ENCODE measurements at places on chromosomes 3 and 15.

DNA sequence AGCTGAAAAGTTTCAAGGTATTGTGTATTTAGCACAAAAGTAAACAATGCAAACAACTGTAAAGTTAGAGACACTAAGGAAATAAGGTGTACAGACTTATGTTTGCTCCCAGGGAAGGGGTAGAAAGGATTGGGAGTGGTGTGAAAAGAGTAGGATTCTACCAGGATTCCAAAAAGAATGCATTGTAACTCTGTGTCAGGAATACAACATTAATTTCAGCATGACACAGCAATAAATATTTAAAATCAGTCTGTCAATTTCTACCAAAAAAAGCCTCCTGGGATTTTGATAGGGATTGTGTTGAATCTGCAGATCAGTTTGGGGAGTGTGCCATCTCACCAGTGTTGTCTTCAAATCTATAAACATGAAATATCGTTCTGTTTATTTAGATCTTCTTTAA lies 73.4 kb downstream of the LRRC28 start:
- DNase-seq, result no peak

GRCh38 chr15:87777054-87777561 lies 479.4 kb downstream of the NTRK3 start:
- no peak for DNase-seq

DNA sequence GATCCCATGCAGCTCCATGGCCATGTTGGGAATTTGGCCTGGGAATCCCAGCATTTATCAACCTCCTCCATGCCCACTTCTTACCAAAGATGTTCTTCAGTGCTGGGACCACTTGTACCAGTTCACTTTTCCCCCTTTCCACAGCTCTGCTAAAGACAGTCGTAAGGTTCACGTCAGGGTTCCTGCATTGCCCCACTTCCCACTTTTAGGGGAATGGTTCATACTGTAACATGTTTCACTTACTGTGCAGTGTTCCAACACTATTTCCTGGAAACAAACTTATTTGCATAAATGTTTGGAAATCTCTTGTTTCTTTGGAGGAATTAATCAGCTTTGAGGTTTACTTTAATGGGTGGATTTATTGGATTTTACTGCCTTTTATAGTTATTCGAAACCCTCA lies 17.0 kb downstream of the APH1B start:
- no peak for DNase-seq

DNA sequence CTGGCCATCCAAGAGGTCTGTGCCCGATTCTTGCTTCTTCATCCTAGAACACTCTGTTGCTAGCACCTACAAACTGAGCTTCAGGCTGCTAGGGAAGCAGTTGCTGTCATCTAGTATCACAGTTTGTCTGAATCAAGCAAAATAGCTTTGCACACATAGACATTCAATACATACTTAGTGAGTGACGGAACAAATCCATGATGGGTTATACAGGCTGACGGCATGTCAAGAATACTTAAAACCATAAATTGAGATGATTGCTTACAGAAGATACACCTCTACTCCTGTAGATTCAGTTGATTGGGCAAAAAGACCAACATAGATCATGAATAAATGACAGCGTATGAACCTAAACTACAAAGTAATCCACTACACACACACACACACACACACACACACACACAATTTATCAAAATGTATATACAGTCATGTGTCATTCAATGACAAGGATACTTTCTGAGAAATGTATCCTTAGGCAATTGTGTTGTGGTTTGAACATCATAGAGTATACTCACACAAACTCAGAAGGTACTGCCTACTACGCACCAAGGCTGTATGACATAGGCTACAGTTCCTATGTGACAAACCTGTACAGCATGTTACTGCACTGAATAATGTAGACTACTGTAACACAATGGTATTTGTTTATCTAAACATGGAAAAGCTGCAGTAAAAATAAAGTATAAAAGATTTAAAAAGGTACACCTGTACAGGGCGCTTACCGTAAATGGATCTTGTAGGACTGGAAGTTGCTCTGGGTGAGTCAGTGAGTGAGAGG lies 14.4 kb upstream of the HEG1 start:
- no peak for DNase-seq

DNA sequence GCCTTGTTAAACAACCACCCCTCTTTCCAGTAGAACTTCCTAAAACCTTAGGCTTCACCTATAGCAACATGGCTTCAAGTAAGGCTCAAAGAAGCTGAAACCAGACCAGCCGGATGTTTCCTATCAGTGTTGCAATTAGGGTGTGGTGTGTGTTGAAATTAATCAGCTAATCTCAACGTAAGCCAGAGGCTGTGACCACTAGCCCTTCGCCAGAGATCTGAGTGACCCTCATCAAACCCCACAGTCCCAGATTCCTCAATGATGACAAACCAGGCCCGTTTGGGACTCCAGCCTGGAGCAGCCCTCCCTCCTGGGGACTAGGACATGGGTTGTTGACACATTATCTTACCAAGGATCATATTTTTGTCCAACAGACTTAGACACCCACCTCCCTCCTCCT lies 27.3 kb downstream of the CYP11A1 start:
- DNase-seq, result no peak

DNA sequence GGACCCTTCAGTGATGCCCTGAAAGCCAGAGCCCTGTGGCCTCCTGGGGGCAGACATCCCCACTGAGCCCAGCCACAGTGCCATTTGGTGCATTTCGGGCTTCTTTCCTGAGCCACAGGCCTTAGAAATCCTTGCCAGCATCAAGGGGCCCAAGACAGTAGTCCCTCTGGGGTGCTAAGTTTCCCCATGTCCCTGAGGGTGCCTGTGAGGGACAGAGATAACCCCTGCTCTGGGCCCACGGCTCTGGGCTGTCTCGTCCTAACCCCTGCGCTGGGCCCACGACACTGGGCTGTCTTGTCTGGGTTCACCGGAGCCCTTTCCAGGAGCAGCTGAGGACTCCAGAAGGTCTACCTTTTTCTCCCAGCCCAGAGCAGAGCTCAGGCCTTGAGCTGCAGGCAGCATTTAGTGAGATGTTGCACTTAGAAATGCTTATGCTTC lies 45.1 kb upstream of the FGD5 start:
- no peak for DNase-seq

DNA sequence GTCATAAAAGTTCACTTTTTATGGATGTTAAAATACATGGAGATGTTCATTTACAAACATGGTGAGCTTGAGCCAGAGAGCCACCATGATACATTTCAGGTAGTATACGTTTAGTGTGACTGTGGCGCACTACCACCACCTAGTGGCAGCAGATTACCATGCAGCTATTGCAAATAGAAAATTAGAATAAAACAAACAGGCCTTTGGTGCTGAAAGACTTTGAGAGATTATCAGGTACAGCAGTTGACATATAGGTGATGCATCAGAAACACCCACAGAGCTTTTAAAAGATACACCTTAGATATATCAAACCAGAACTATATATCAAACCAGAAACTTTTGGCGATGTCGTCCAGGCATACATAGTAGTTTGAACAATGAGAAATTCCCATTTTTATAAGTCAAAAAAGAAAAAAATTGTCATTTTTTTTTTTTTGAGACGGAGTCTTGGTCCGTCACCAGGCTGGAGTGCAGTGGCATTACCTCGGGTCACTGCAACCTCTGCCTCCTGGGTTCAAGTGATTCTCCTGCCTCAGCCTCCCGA lies 42.0 kb upstream of the ICE2 start:
- peak; percentile 24 for DNase-seq

- DNase-seq, result no peak
Observed at GRCh38 chr3:10371167-10371566, 50.3 kb upstream of the SEC13 start.

DNA sequence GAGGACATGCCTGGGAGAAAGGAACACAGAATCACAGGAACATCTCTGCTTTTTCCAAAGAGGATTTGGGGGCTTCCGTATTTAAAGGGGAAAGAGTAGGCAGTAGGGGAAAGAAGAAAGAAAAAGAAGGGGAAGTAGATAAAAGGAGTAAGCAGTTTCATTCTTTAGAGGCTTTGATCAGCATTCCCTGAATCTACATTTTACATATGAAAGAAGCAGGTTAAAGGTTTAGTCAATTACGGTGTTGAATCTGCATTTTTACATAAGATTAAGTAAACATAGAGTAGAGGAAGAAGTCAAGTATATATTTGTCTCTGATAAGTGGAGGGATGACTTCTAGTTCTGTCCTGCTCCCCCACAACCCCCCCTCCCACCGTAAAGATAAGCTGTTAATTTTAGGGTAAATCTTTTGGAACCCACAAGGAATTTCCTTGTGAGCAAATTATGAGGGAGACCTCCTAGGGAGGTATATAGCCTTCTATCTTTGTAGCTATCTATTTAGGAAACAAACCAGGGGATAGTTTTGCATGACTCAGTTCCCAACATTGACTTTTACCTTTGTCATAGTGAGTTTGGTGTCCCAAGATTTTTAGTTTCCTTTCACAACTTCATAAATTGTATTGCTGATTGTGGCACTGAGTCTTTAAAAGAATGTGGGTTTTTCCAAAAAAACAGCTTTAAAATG lies 8.7 kb upstream of the P2RY12 start:
- DNase-seq, result no peak

- DNase-seq, result no peak
Observed at GRCh38 chr3:23439080-23439479, 236.0 kb downstream of the UBE2E2 start.

DNA sequence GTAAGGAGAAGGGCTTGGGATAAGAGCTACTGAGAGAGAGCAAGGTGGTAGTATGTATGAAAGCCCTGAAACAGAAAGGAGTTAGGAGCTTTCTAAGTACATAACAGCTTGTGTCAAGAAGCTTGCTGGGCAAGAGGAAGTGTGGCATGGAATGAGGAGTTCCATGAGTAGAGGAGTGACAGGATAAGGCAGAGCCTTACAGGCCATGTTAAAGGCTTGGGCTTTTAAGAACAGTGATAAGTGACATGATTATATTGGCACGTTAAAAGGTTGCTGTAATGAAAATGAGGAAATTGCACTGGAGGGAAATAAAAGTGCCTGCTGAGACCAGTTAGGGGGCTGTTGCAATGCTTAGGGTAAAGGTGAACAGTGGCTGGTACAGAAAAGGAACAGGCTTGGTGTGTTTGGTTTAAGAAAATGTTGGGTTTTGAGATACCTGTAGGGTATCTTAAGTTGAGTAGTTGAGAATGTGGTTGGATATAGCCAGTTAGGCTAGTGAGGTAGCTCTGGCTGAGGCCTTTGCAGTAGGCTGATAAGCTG lies 49.0 kb downstream of the MEF2A start:
- no peak for DNase-seq

DNA sequence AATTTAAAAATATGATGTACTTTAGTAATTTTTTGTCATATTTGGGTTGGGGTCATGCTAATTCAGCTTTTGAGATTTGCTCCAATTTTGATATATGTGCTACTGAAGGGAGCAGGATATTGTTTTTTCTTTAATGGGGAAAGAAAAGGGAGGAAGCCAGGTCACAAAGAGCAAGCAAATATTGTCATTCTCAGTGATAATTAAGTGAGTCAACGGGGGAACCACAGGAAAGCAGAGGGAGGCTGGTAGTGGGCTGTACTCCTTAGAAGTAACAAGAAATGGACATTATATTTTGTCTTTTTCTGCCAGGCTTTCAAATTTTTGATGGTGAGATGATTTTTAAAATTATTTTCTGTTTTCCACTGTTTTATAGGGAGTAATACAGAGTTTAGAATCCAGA lies 45.6 kb upstream of the NMD3 start:
- DNase-seq, result no peak

DNA sequence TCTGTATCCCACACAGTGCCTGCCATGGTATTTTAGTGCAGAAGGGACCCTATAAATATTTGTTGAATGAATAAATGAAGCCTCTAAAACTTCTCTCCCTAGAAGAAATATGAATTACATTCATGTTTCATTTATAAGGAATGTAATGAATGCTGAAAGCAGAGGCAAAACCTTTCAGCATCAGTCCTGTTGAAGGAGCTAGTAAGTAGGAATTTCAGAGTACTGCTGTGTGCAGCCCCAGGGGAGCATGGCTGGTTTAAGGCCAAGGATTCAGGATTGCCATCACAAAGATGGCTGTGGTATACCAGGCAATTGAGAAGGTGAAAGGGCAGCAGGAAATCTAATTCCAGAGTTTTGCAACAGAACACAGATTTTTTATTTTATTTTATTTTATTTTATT lies 1131.4 kb downstream of the IGSF11 start:
- no peak for DNase-seq

DNA sequence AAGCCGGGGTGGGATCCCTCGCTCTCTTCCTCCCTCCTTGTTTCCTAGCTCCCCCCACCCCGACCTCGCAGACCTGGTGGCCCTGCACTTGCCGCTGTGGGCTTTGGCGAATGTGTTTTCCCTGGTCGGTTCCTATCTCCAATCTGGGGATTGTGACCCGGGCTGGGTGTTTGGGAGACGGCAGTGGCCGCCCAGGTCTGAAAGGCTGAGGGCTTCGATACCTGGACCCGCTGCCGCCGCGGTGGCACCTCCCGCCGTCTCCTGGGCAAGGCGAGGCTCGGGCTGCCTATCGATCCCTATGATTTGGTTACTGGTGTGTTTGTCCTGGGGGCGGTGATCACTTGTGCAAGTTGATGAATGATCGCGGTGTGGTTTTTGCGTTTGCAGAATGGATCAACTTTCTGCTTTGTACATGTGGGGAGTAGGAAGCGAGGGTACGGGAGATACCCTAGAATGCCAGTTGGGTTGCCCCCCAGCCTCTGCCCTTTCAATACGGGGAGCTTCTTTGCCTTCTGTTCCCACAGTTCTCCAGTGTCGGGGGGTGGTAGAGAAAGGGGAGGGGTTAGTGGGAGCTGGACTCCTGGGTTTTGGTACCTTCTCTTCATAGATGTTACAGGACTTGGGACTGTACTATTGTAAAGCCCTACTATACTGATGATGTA lies 3.0 kb downstream of the BBX start:
- no peak for DNase-seq

GRCh38 chr15:66927201-66928077 lies 138.0 kb upstream of the SMAD3 start:
- DNase-seq, result no peak

GRCh38 chr3:182925330-182925943 lies 54.9 kb downstream of the DCUN1D1 start:
- DNase-seq, result no peak

DNA sequence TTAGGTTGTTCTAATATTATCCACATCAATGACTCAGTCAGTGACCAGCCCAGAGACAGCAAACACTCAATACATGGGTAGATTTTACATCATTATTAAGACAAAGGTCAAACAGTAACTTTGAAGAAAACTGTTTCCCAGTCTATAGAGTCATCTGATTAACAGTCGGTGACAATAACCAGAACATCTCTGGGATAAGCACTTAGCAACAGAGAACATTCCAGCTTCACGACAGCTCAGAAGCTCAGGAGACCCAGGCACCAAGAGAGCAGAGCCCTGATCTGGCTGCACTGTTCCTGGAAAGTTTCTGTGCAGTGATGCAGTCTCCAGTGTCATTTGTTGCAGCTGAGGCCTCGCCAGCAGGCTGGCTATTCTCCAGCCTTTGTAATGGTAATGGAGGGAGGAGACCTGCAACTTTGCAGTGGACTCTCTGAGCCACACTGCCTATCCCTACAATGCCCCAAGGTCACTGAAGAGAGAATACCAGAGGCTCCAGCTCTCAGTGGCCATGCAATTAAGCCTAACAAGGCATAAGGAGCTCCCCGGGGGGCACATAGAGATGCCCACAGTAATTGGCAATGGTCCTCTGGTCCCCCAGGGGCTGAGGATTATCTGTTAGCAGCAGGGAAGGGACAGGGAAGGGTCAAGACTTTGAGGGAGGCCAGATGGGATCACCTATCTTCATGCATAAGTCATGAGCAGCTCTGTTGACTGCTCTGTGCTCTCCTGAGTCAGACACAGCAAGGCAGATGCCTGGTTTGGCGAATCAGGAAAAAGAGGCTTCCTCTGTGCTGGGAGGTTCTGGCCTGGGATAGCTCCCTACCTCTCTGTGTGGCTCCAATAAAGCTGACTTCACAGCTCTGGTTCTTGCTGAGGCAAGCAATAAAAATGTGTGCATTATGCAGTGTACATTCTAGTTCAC lies 163.6 kb downstream of the CTNNB1 start:
- DNase-seq, result no peak

Measured in right kidney (tissue), 9 donors.